ENCODE measurements at places on chromosomes 3 and 15.
A peak's percentile ranks its signal among the peaks of the same experiment; 100 is the strongest.

- DNase-seq: peak; percentile 58
These were observed 130.8 kb upstream of the CCNL1 start for GRCh38 chr3:157290766-157291165.

DNA sequence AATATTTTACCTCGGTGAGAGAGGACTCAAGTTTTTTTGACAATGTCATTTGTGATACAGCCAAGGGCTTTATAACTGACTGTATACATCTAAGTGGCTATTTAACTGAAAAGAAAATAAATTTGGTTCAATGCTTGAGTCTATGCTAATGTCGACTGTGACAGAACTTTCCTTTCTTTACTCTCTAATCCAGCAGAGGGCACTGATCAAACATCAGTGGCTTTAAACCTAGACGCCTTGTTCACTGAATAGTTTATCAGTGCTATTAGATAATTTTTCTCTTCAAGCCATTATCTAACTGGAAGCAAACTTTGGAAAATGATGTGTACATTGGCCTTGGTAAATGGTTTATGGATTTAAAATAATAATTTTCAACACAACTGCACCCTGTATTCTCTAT, 285.1 kb downstream of the CHL1 start:
- DNase-seq: no peak

DNA sequence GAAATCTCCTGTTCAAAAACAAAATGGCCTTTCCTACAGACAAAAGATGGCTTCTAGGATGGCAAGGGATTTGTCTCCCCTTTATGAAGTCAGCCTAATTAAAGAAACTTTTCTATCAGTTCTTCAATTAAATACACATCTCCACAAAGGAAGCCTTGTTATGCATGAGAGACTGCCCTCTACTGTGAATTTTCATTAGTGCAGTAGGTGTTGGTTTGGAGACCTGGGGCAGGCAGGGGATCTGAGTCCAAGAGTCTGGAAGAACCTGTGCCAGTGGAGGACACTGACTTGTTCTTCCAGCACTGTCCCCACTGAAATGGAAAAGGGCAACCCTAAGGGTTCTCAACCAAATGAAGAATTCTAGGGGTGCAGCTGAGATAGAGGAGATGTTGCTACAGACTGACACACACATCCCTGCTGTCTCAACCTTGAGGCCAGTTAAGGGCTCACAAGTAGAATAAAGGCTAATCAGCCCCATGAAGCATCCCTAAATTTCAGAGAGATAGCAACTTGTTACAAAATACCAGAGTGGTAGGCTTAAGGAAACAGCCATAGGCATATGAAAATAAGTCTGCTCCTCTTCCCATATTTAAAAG, 174.0 kb upstream of the PRICKLE2 start:
- peak; percentile 76 for DNase-seq

GRCh38 chr15:71149646-71150557, 34.6 kb downstream of the THSD4 start:
- DNase-seq: no peak

- no peak for DNase-seq
These were observed 67.7 kb upstream of the WNT5A start for GRCh38 chr3:55554634-55555425.

- peak; percentile 85 for DNase-seq
These were observed 134.3 kb downstream of the VGLL4 start for GRCh38 chr3:11509173-11510000.

DNA sequence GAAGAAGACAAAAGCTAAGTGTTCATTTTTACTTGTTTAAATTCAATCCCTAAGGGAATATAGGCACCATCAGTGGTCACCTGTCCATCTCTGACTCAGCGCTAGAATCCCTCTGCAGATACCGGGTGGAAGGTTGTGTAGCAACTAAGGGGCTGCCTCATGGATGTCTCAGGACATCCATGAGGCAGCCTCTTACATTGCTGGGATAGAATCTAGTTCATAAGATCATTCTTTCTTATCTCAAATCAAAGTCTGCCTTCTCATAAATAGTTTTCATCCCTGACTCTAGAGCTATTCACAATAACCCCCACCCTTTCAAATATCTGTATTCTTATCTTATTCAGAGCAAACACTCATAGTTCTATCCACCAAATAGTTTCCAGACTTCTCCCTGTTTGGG, 38.1 kb downstream of the HSPBAP1 start:
- no peak for DNase-seq

GRCh38 chr15:60568301-60568742, 89.4 kb upstream of the ICE2 start:
- no peak for DNase-seq

GRCh38 chr15:31101262-31102038, at the start of gene TRPM1:
TSS of gene TRPM1 (minus strand) at chr15:31101725. CDS start at chr15:31081355, 20,370 bp downstream.
- no peak for DNase-seq

DNA sequence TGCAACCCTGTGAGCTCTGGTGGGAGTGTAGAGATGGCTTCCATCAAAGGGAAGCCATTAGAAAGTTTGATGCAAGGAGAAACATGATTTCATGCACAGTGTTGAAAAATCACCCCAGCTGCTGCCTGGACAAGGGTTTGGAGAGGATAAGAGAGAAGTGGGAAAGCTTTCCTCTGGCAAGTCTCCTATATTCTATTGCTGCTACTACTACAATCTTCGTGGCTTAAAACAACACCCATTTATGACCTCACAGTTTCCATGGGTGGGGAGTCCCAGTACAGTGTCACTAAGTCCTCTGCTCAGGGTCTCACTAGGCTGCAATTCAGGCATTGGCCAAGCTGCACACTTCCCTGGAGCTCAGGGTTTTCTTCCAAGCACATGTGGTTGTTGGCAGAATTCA, 229.3 kb downstream of the TAFA4 start:
- DNase-seq: no peak

GRCh38 chr3:19960696-19961095, 13.8 kb downstream of the RAB5A start:
- DNase-seq: no peak

DNA sequence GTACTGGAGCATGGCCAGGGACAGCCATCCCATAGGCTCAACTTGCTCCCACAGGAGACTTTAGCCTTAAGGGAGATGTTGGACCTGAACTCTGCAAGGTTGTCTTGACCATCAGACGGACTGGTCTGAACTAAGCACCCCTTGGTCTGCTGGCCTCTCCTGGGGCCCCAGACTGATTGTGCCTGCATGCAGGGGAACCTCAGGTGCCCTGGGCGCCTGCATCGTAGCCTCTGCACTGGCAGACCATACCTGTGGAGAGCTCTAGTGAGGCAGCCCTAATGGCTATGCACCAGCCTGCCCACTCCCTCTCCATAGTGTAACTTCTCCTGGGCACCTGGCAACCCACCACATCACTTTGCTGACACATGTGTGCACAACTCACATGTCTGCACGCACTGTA, 395.6 kb downstream of the ZPLD1 start:
- DNase-seq: no peak

DNA sequence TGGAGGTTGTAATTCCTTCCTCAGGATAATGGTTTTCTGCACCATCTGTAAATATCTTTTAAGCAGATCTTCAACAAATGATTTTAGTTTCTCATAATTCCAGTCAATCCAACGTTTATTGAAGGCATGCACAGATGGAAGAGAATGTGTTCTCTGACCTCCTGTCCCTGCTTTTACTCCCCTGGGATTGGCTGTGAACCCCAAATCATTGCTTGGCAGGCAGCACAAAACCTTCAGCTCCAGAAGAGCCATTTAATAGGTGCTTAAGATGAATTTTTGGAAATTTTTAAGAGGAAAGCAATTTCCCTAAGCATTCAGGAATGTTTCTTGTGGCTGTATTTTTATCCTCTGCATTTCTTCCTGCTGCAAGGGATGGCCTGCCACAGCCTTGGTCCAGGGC, 25.5 kb upstream of the THSD4 start:
- no peak for DNase-seq

DNA sequence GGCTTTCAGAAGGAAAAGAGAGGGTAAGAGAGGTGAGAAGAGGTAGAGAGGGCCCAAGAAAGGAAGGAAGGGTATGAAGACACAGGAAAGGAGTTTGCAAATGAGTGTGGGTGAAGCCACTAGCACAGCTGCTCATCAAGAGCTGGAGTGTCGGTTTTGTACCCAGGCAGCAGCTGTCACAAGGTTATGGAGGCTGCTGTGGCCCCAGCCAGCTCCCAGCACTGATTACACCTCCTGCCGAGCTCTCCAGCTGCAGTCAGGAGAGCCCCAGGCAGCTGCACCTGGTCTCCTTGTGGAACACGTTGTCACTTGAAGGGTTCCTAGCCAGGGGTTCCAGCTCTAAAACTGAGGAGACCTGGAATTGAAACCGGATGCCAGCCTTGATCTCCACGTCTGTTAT, 60.4 kb upstream of the CHD2 start:
- no peak for DNase-seq

DNA sequence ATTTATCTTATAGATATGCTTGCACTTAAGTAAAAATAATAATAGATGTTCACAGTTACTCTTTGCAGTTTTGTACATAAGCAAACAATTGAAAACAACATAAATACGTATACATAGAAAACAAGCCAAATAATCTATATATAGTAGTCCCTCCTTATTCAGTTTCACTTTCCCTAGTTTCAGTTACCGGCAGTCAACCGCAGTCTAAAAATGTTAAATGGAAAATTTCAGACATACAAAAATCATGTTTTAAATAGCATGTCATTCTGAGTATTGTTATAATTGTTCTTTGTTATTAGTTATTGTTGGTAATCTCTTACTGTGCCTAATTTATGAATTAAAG, 262.0 kb downstream of the CGGBP1 start:
- no peak for DNase-seq

DNA sequence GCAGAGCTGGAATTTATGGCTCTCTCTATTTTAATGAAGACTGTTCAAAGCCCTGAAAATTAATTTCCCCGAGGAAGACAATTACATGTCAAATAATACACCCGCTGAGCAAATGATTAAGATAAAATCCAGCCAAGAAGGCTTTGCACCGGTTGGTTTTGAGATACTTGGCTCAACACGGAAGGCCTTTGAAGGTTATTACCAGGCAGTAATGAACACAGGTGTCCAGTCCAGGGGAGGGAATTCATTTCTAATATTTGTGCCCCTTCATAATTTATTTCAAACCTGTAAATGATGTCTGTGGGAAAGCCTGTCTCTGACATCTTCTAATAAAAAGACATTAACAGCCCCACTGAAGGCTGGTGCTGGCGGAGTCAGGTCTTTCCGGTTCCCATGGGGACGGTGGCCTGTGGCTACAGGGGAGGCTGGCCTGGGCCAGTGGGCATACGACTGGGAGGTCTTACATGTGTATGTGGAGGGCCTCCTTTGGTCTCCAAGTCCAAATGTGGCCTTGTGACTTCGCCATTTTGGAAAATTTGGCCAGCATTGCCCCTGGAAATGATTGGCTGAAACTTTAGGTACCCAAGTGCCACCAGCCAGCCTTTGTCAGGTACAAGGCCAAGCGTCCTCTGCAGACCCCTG, 49.9 kb upstream of the IQSEC1 start:
- DNase-seq: no peak

- DNase-seq: peak; percentile 54
These were observed 100.2 kb upstream of the BOC start for GRCh38 chr3:113111011-113111707.

DNA sequence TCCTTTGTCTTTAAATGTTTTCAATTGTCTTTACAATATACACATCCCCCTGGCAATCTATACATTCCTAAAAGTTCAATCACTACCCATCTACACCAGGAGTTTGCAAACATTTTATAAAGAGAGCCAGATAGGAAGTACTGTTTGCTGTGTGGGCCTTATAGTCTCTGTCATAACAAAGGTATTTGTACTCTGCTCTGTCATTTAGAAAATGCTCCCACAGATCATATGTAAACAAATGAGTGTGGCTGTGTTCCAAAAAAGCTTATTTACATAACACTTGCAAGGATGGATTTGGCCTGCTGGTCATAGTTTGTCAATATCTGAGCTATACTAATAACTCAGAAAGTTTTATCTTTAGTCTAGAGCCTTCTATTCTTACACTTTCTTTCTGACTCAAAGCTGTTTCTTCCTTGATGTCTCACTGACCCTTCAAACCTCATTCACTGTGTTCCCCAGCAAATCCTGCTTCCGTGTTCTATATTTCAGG, 511.9 kb downstream of the GBE1 start:
- DNase-seq: peak; percentile 91

DNA sequence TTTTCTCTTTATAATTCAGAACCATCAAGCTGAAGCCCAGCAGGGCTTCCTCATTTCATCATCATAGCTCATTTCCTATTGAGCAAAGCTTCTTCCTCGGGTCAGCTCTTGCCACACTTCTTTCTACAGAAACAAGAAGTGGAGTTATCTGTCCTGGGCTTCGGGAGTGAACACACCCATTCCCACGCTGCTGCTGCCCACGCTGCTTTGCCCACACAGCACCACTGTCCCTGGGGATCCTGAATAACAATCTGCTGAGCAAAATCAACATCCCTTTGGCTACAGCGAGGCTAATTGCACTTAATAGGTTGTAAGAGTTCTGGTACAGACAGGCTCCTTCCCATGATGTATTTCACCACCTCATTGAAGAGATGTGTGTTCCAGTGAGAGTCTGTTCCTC, 23.7 kb downstream of the CEP19 start:
- peak; percentile 59 for DNase-seq

GRCh38 chr3:157204431-157204830, 44.5 kb upstream of the CCNL1 start:
- peak; percentile 71 for DNase-seq

DNA sequence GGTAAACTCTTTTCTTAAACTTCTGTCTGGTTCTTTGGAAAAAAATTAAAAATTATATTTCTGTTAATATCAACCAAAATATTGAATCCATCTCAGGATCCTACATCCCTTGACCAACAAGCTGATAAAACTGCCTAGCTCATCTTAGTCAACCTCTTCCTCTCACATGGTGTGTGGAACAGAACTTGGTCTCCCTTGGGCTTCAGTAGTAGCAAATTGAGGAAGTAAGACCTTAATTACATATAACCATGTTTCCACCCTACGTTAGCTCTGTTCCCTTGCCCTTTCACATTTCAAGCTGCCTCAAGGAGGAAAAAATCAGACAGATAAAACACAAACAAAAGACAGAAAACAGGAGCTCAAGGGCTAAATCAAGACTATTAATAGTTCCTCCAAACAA, 116.4 kb downstream of the GREM1 start:
- no peak for DNase-seq

DNA sequence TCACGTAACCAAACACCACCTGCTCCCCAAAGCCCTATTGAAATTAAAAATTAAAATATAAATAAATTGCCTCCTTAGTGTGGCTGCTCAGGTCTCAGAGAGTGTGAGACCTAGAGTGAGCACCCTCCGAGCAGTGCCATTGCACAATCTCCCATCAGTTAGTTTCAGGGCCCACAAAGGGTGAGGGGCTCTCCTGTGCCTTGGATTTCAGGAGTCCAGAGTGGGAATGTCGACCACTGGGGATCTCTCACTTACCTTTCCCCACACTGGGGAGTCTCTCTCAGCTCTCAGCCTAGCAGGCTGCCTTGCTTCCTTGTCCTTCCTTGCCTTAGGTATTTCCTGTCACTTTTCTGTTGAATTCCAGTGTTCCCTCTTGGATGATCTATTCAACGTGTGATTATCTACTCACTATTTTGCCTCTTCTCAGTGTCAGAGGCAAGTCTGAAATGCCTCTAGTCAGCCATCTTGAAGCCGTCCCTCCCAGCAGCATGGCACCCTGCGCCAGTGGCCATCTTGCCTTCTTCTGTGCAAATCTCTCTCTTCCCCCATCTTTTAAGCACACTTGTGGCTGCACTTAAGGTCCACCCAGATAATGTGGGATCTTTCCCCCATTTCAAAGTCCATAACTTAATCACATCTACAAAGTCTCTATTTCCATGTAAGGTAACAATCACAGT, 119.3 kb downstream of the LRRK1 start:
- DNase-seq: no peak
